ENCODE measurements at places on chromosomes 3 and 15.

DNA sequence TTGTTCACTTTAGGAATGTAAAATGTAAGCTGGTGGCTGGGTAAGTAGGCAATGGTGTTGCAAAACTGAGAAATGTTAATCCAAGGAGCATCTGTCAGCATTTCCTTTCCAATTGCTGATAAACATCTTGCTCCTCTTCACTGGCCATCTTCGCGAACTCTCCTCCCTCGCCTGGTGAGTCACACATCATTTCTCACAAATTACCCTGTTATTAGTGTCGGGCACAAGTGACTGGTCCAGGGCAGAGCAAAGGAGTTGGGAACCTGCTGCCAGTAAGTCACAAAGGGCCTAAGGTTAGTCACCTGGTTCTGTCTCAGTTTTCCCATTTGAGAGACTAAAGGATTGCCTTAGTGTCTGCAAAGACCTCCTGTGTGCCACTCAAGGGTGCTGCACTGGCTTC is 13.0 kb downstream of the CERS3 start:
- no peak for DNase-seq

GRCh38 chr3:72811571-72811970 is 36.7 kb downstream of the SHQ1 start:
- no peak for DNase-seq

GRCh38 chr3:98623572-98624280 is 30.3 kb upstream of the CPOX start:
- no peak for DNase-seq

- DNase-seq: no peak
Measured at GRCh38 chr3:128178782-128179483, 25.7 kb downstream of the EEFSEC start.

GRCh38 chr15:39589815-39590644 is 9.2 kb downstream of the THBS1 start:
- DNase-seq: no peak

GRCh38 chr15:65792988-65793817 is 1.1 kb upstream of the DENND4A start:
- DNase-seq: no peak

DNA sequence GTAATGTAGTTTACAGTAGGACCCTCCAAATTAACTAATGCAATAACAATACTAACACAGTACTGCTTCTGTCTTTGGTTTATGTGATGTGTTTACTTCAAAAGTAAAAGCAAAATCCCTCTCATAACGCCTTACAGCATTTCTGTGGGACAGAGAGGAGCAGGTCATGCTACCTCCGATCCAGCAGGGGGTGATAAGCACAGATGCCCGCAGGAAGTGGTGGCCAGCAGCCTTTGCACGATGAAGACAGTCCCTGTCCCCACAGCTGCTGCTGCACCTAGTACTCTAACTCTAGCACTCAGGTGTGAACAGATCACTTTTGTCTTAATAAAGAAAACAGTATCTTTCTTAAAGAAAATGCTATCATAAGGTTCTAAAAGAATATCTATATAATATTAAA is 38.3 kb downstream of the ANO10 start:
- DNase-seq: no peak

- no peak for DNase-seq
Measured at GRCh38 chr3:110791995-110792686, 279.5 kb upstream of the NECTIN3 start.

DNA sequence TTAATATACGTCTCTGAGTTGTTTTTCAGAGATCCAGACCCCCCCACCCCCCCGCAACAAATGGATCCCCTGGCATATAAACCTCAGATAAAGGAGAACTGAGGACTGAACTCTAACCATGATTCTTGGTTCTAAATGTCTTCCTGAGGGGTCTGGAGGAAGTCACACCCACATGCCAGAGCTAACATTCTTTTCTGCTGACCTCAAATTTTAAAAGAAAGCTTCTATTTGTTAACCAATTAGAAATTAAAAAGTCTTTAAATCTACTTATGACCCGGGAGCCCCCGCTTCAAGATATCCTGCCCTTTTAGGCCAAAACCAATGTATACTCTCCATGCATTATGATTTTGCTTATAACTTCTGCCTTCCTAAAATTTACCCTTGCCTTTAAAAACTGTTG is 188.3 kb downstream of the ECT2 start:
- no peak for DNase-seq

DNA sequence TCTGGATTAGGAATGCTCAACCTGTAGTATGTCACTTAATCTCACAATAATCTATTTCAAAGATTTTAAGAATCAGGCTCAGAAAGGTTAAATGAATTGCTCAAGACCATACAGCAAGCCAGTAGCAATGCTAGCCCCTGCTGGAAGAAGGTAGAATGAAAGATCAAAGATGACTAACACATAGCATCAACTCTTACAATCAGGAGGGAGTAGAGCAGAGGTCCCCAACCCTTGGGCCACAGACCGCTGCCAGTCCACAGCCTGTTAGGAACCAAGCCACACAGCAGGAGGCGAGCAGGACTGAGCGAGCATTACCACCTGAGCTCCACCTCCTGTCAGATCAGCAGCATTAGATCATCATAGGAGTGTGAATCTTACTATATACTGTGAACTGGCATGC is 15.5 kb upstream of the GATM start:
- DNase-seq: no peak

GRCh38 chr15:74193905-74194304 is 8.7 kb downstream of the STRA6 start:
- DNase-seq: no peak

DNA sequence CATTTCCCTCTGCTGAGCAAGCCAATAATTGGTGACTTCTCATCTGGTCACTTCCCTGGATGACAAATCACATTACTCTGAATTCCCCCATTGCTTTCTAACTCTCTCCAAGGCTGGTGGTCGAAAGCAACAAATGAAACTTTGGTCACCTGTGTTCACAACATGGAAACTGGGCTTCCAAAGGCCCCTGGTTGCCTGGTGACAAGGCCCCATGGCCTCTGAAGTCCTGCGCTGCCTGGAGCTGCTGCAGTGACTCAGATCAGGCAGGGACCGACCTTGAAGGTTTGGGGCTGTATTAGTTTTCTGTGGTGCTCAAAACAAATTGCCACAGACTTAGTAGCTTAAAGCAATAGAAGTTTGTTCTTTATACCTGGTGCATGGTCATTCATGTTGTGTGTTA is 345.3 kb downstream of the WDR72 start:
- no peak for DNase-seq
